Psoas muscle (tissue), 8 donors: ENCODE measurements at places on chromosomes 5 and 9. TPM values are rescaled to one million over a fixed set of nuclear protein-coding genes. Genes with fewer than 3 reads are reported as not detected.

C9orf153 gene
- polyA plus RNA-seq = 0.09 TPM

SPTAN1 gene
- polyA plus RNA-seq = 18.1 TPM

LHFPL2 gene
- 2.5 TPM for polyA plus RNA-seq

UBE2R2 gene
- 52.3 TPM for polyA plus RNA-seq

PCDHA6 gene
- polyA plus RNA-seq = not detected

TMEM38B gene
- polyA plus RNA-seq = 33.9 TPM

CDH10 gene
- polyA plus RNA-seq = 0.03 TPM

HDAC3 gene
- 34.7 TPM for polyA plus RNA-seq

PLPP7 gene
- 156 TPM for polyA plus RNA-seq

INSL4 gene
- polyA plus RNA-seq = not detected

EXD3 gene
- 7.2 TPM for polyA plus RNA-seq

BHMT2 gene
- polyA plus RNA-seq = 20.8 TPM

PPP1R26 gene
- 5.3 TPM for polyA plus RNA-seq

FAM78A gene
- polyA plus RNA-seq = 11.5 TPM

TRIM7 gene
- 21.2 TPM for polyA plus RNA-seq

DDX4 gene
- polyA plus RNA-seq = 0.03 TPM

RNF180 gene
- polyA plus RNA-seq = 0.21 TPM

PCDHB2 gene
- 0.31 TPM for polyA plus RNA-seq

CCL19 gene
- polyA plus RNA-seq = 0.31 TPM

RLN2 gene
- polyA plus RNA-seq = not detected

SLC36A3 gene
- not detected for polyA plus RNA-seq

ASS1 gene
- polyA plus RNA-seq = 31.0 TPM

AMBP gene
- polyA plus RNA-seq = not detected

CDC25C gene
- polyA plus RNA-seq = not detected

SPAG8 gene
- 0.25 TPM for polyA plus RNA-seq

MARVELD2 gene
- 0.09 TPM for polyA plus RNA-seq

OR13F1 gene
- polyA plus RNA-seq = not detected

HACD4 gene
- polyA plus RNA-seq = 0.21 TPM

ANKRD55 gene
- 0.04 TPM for polyA plus RNA-seq

SLC36A2 gene
- polyA plus RNA-seq = 5.8 TPM

LAMC3 gene
- polyA plus RNA-seq = 0.21 TPM

LHX6 gene
- 2.4 TPM for polyA plus RNA-seq

SLCO6A1 gene
- polyA plus RNA-seq = not detected

SPAAR gene
- 3.2 TPM for polyA plus RNA-seq

GCNT4 gene
- polyA plus RNA-seq = 0.65 TPM

GMCL2 gene
- polyA plus RNA-seq = not detected

IL5 gene
- polyA plus RNA-seq = not detected

TEX53 gene
- polyA plus RNA-seq = not detected

PCDHGB2 gene
- 0.65 TPM for polyA plus RNA-seq

FAT2 gene
- not detected for polyA plus RNA-seq

ADGRD2 gene
- not detected for polyA plus RNA-seq

CA9 gene
- 0.03 TPM for polyA plus RNA-seq

RMRP gene
- polyA plus RNA-seq = not detected

ADAMTSL2 gene
- 0.29 TPM for polyA plus RNA-seq

CEL gene
- 0.61 TPM for polyA plus RNA-seq

DOCK2 gene
- polyA plus RNA-seq = 0.55 TPM

OR2K2 gene
- polyA plus RNA-seq = 0.13 TPM

IGFBPL1 gene
- not detected for polyA plus RNA-seq

GZMA gene
- polyA plus RNA-seq = 0.08 TPM

CDH18 gene
- 0.03 TPM for polyA plus RNA-seq

HINT1 gene
- 280 TPM for polyA plus RNA-seq

RETREG1 gene
- 2.1 TPM for polyA plus RNA-seq

CCNI2 gene
- not detected for polyA plus RNA-seq

THBS4 gene
- polyA plus RNA-seq = 18.6 TPM

C5orf24 gene
- polyA plus RNA-seq = 16.0 TPM
